ENCODE measurements at places on chromosomes 2 and 18. TPM values are rescaled to one million over a fixed set of nuclear protein-coding genes. Genes with fewer than 3 reads are reported as not detected.
A peak's percentile ranks its signal among the peaks of the same experiment; 100 is the strongest.

REG1B gene
- total RNA-seq = not detected

RASGRP3 gene
- total RNA-seq = 3.0 TPM

ALPG gene
- not detected for total RNA-seq

ADD2 gene
- total RNA-seq = 0.15 TPM

COL5A2 gene
- 1,927 TPM for total RNA-seq

GPR55 gene
- not detected for total RNA-seq

C2orf80 gene
- not detected for total RNA-seq

RIT2 gene
- not detected for total RNA-seq

SLC30A3 gene
- 0.17 TPM for total RNA-seq

RNF125 gene
- total RNA-seq = 0.87 TPM

ARHGEF4 gene
- total RNA-seq = 6.3 TPM

TUBB8B gene
- total RNA-seq = not detected

GRCh38 chr2:84458551-84459017, 496 bp downstream of the SUCLG1 start:
- H3K4me3 ChIP-seq = peak overlapping the region; percentile 92
- H3K4me1 ChIP-seq = peaks cover 25% of the 10 kb centered on the region
- H3K27ac ChIP-seq = peak overlapping the region; percentile 96
- H3K36me3 ChIP-seq = no peaks in the 10 kb centered on the region

GRCh38 chr2:179825494-179825893, 35.9 kb downstream of the ZNF385B start:
- H3K27ac ChIP-seq = no peak overlapping the region
- DNase-seq = no peak
- no peak overlapping the region for H3K4me3 ChIP-seq
- H3K36me3 ChIP-seq = peaks cover 2% of the 10 kb centered on the region
- H3K27me3 ChIP-seq = peaks cover 36% of the 10 kb centered on the region
- no peaks in the 10 kb centered on the region for H3K4me1 ChIP-seq

- peaks cover 9% of the 10 kb centered on the region for H3K4me1 ChIP-seq
- peaks cover 1% of the 10 kb centered on the region for H3K36me3 ChIP-seq
- no peak for DNase-seq
- H3K27me3 ChIP-seq = no peaks in the 10 kb centered on the region
- H3K27ac ChIP-seq = no peak overlapping the region
- no peak overlapping the region for H3K4me3 ChIP-seq
Observed at GRCh38 chr2:206452242-206452641, 8.9 kb downstream of the ADAM23 start.

DNA sequence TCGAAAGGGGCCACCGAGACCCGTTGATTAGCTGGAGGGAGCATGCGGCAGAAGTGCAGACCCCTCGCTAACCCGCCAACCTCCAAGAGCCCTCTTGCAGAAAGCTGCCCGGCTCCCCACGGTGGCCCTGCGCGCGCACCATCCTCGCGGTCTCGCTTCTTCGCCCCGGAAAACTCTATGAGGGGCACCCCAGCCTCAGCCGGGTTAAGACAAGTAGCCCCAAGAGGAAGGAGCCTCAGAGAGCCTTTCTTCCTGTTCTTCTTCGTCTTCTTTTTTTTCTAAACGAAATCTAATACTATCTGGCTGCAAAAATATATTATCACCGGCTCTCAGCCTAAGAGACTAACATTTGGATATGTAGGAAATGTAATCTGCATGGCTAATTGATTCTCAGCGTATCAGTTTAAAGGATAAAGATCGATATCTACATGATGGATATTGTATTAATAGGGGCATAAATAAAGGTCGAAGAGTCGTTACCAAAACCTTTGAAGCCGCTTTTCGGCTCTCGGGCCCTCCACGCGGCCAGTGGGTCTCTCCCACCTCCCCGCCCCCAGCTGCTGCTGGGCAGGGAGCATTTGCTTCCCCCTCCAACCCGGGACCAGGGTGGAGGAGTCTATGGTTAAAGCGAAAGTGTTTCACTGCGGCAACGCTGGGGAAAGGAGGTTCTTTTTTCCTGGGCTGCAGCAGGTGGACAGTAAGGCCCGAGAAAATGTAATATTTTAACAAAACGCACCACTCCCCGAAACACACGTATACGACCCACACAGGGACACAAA, 6.1 kb upstream of the PAX3 start:
- H3K27ac ChIP-seq = no peak overlapping the region
- H3K36me3 ChIP-seq = peaks cover 13% of the 10 kb centered on the region
- no peak for DNase-seq
- peaks cover 93% of the 10 kb centered on the region for H3K27me3 ChIP-seq
- H3K4me1 ChIP-seq = peaks cover 30% of the 10 kb centered on the region
- H3K4me3 ChIP-seq = peak overlapping the region; percentile 70

DNA sequence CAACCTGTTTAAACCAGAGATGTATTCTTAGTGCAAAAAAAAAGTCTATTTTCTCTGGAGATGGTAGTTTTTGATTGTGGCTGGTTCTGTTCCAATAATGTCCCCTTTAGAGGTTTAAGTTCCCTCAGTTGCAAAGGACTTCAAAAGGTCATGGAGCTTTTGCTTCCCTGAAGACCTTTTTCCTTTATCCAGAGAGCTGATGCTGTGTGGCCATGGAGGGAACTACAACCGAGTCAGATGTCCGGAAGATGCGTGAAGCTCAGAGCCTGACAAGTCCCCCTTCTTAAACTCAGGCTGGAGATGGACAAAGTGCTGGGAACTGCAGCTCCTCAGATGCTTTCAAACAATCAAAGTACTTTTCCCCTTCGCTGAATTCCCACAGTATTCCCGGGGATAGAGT, 176.1 kb downstream of the TMEM18 start:
- no peak for DNase-seq
- H3K36me3 ChIP-seq = no peaks in the 10 kb centered on the region
- H3K4me1 ChIP-seq = peaks cover 3% of the 10 kb centered on the region
- no peak overlapping the region for H3K27ac ChIP-seq
- no peak overlapping the region for H3K4me3 ChIP-seq

DNA sequence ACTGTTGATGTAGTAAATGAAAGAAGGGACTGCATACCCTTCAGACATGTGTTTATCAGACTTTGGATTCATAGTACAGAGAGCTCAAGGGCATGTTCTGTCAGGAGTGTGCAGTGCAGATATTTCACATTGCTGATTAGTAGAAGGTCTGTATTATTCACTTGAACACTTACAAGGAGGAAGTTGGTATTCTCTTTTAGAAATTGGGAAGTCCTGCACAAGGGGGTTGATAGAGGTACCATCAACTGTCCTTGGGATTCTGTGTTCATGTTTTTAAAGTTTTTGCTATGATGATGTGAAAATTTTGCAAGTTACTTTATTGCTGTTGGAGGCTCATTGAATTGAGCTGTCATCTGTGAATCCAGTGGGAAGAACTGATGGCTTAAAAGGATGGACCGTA, 6.7 kb downstream of the PSMD1 start:
- H3K4me1 ChIP-seq = peaks cover 21% of the 10 kb centered on the region
- no peak for DNase-seq
- H3K27me3 ChIP-seq = no peaks in the 10 kb centered on the region
- H3K27ac ChIP-seq = no peak overlapping the region
- H3K4me3 ChIP-seq = no peak overlapping the region

DNA sequence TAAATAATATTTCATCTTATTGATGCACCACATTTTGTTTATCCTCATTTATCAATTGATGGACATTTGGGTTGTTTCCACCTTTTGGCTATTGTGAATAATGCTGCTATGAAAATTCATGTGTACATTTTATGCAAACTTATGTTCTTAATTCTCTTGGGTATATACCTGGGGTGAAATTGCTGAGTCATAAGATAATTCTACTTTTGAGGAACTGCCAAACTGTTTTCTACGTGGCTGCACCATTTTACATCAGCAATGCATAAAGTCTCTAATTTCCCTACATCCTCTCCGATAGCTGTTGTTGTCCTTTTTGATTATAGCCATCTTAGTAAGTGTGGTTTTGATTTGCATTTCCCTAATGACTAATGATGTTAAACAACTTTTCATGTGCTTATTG, 116.5 kb upstream of the DLX2 start:
- H3K4me3 ChIP-seq = no peak overlapping the region
- no peaks in the 10 kb centered on the region for H3K4me1 ChIP-seq
- no peaks in the 10 kb centered on the region for H3K27me3 ChIP-seq
- no peaks in the 10 kb centered on the region for H3K36me3 ChIP-seq
- DNase-seq = no peak

- no peak overlapping the region for H3K27ac ChIP-seq
- H3K27me3 ChIP-seq = no peaks in the 10 kb centered on the region
- no peaks in the 10 kb centered on the region for H3K36me3 ChIP-seq
- peaks cover 6% of the 10 kb centered on the region for H3K4me1 ChIP-seq
Observed at GRCh38 chr2:142688856-142689605, 188.4 kb upstream of the KYNU start.

GRCh38 chr2:28674062-28674712, 77.4 kb upstream of the PPP1CB start:
- H3K36me3 ChIP-seq = no peaks in the 10 kb centered on the region
- peak overlapping the region; percentile 70 for H3K27ac ChIP-seq
- H3K27me3 ChIP-seq = no peaks in the 10 kb centered on the region

DNA sequence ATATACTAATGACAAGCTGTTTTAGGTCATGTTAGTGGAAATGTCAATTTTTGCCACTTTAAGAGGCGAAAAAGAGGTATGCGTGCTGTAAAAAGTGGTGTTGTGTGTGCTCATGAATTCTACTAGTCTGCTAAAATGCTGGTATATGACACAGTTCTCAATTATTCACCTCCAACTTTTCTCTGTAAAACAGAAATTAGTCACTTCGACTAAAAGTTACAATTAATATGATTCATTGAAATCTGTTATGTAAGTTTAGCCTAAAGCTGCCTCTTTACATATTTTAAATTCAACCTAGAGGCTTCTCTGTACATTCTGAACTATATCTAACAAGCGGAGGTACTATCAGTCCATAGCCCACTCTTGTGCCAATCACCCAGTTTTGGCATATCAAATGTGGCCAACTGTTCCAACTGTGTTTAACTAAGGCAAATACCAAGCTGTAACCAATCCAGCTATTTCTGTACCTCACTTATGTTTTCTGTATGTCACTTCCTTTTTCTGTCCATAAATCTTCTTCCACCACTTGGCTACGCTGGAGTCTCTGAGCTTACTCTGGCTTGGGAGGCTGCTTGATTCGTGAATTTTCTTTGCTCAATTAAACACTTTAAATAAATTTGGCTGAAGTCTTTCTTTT, 20.8 kb downstream of the BAZ2B start:
- H3K27me3 ChIP-seq = no peaks in the 10 kb centered on the region
- DNase-seq = no peak
- peaks cover 3% of the 10 kb centered on the region for H3K36me3 ChIP-seq

DNA sequence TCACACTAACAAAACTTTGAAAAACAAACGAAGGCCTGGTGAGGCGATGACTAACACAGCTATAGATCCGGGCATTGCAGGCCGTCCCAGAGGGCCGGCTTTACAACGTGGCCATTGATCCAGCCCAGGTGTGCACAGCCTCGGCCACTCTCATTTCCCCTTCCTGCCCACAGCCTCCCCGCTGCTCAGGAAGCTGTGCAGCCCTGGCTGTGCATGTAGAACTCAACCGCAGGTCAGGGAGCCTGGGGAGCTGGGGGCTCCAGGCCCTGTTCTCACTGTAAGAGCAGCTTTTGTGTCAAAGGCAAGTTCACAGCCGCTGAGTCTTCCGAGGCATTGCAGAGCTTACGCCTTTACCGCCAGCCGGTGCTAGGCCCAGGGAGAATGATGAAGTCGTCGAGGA, 87.2 kb downstream of the LONRF2 start:
- no peaks in the 10 kb centered on the region for H3K27me3 ChIP-seq
- H3K27ac ChIP-seq = peak overlapping the region; percentile 62
- H3K4me1 ChIP-seq = peaks cover 57% of the 10 kb centered on the region
- no peaks in the 10 kb centered on the region for H3K36me3 ChIP-seq

DNA sequence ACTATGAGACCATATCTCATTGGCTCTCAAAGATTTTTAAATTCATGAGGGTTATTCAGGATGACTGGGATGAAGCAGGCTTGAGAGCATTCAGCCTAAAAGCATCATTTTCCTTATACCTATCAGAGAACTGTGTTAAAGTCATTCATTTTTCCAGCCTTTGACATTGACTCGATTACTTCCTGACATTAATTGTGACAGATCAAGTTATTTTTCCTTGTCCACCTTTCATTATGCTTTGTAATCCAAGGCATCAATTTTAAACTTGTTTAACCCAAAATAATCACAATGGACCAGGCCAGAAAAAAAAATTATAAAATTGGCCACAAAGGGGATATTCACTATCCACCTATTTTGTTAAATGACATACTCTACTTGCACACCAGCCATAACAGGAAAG, 1606.8 kb upstream of the PIK3C3 start:
- H3K36me3 ChIP-seq = no peaks in the 10 kb centered on the region
- no peak overlapping the region for H3K27ac ChIP-seq
- H3K27me3 ChIP-seq = peaks cover 2% of the 10 kb centered on the region
- H3K4me1 ChIP-seq = no peaks in the 10 kb centered on the region

All from chondrocyte (in vitro differentiated cells).